Stimulated activated CD8-positive, alpha-beta memory T cell treated with anti-CD3 and anti-CD28 coated beads, Interleukin-15, amount 100 ng/mL, for 1 hour (primary cell): ENCODE measurements at places on chromosomes 3 and 15.

- DNase-seq: no peak
Measured at GRCh38 chr3:50155491-50155878, 361 bp downstream of the SEMA3F start.

DNA sequence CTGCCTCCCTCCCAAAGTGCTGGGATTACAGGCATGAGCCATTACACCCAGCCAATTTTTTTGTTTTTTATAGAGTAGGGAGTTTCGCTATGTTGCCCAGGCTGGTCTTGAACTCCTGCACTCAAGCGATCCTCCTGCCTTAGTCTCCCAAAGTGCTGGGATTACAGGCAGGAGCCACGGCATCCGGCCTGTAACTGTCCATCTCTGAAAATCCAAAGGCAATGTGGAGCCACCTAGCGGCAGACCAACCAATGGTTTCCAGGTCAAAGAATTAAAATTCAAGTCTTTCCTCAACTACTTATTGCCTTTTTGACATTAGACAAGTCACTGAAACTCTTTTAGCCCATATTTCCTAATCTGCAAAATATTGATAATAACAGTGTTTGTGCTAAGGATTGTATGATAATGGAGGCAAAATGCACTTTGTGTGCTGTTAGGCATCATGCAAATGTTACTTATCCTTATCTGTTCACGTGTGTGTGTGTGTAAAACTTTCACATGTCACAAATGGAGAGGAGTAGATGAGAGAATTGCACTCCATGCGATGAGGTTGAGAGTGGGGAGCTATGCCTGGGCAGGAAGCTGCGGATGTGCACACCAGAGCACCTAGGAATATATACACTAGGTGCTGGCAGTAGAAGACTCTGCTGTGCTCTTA lies 48.7 kb downstream of the COL8A1 start:
- no peak for DNase-seq

- DNase-seq: no peak
Measured at GRCh38 chr3:186361762-186362536, at the start of gene DGKG. TSS of gene DGKG (minus strand) at chr3:186362234. CDS start at chr3:186320459, 41,775 bp downstream.

GRCh38 chr3:195082811-195083210 lies 188.1 kb downstream of the XXYLT1 start:
- DNase-seq: no peak

DNA sequence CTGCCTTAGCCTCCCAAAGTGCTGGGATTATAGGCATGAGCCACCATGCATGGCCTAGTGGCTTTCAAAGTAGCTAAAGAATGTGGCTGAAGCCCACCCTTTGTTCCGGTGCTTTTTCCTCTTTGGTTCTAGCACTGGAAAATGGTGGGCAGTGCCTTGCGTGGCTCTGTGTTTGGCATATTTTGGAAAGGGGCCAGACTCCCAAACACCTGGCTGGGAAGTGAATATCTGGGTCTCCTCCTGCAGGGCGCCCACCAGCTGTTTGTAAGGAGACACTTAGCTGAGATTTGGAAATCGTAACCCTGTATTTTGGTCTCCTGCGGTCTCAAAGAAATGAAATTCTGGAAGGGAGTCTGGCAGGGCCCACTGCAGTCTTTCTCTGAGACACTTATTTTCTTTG lies 336.4 kb downstream of the IL20RB start:
- DNase-seq: no peak

DNA sequence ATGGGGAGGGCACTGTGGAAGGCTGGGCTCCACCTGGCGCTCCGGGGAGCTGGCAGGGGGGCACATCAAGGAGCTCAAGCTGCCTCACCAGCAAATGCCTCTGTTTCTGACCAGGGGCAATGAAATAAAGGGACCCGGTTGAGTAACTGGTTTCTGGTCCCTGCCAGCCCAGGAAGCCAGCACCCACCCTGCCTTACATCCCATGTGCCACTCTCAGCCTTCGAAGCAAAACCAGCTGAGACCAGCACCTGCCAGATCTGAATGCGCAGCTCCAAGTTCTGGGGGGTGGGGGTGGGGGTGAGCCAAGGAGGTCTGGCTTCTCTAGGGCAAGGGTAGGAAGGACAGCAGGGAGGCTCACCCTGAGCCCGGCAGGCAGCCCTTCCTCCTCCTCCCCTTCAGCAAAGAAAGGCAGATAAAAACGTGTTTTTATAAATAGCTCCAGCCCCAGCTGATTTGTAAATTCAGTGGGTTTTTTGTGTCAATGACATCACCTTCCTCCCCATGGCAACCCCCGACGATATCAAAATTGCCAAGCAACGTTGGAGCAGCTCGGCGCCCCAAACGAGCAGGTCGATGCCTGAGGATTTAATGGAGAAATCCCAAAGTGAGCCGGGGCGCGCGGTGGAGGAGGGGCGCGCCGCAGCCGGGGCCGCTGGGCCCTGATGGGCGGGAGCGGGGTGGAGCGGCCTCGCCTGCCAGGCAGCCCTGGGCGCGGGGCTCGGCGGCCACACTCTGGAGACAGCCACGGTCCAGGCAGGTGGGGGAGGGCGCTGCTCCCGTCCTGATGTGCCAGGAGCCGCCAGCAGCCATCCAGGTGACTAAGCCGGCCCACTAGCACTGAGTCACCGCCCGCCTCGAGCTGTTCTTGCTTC lies at the start of gene PAK6:
Gene PAK6 (plus strand): TSS at position 532 of the 872 bp plus-strand sequence. CDS start 25,723 bp downstream, outside the sequence.
- no peak for DNase-seq

GRCh38 chr3:52472239-52473000 lies 17.0 kb downstream of the NISCH start:
- DNase-seq: no peak

DNA sequence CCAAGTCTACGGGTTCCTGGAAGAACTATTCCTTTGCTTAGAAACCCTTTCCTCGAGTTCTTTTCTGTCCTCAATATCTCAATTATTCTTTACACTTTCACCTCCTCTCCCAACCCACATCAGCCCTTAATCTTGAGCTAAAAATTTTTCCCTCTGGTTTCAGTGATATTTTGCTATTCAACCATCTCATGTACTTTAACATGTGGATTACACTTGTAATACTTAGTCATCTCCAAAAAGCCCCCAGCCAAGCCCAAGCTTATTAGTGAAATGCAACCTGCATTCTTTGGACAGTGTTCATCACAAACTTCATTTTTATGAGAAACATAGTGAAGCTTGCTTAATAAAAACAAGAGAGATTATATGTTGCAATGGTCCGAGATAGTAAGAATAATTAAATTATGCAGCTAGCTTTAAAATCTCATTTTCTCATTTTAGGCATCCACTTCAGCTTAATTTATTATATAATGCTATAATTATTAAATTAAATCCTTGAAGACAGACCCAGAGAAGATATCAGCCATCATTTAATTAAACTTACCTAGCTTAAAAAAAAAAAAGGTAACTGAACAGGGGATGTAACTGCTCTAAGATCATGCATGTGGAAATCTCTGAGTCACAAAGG lies 534.5 kb upstream of the TBL1XR1 start:
- DNase-seq: no peak

GRCh38 chr15:81087066-81087465 lies 47.0 kb upstream of the CFAP161 start:
- no peak for DNase-seq

DNA sequence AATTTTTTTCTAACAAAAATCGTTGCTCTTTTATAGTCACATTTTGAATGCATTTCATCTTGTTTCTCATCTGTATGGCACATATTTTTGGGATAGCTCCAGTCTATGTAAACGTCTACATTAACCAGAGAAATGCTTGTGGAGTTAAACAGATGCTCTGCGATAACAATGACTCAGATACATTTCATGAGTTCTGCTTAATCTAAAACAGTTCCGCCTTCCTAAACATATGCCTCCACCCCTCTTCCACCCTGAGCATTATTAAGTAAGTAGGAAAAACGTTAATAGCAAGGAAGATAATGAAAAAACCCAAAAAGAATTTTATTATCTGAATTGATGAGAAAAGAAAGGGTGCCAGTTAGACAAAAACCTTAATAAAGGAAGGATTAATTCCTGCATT lies 396.1 kb downstream of the TUSC7 start:
- DNase-seq: no peak

- no peak for DNase-seq
Measured at GRCh38 chr3:4021162-4021561, 221.9 kb downstream of the LRRN1 start.

GRCh38 chr15:33234020-33234461 lies 39.5 kb upstream of the FMN1 start:
- no peak for DNase-seq

- DNase-seq: no peak
Measured at GRCh38 chr3:4734454-4734853, 241.3 kb downstream of the ITPR1 start.

- no peak for DNase-seq
Measured at GRCh38 chr3:34973586-34973985, 665.7 kb upstream of the ARPP21 start.

GRCh38 chr3:20575146-20575545 lies 389.1 kb upstream of the SGO1 start:
- no peak for DNase-seq

GRCh38 chr3:12139111-12139511 lies 19.6 kb downstream of the TIMP4 start:
- no peak for DNase-seq

GRCh38 chr15:90930861-90931574 lies 1.3 kb downstream of the HDDC3 start:
- no peak for DNase-seq

GRCh38 chr3:20136231-20136630 lies 49.8 kb downstream of the SGO1 start:
- no peak for DNase-seq

- DNase-seq: no peak
Measured at GRCh38 chr3:81170298-81170697, 591.1 kb downstream of the GBE1 start.

GRCh38 chr3:151467069-151467468 lies 6.2 kb upstream of the IGSF10 start:
- DNase-seq: no peak

DNA sequence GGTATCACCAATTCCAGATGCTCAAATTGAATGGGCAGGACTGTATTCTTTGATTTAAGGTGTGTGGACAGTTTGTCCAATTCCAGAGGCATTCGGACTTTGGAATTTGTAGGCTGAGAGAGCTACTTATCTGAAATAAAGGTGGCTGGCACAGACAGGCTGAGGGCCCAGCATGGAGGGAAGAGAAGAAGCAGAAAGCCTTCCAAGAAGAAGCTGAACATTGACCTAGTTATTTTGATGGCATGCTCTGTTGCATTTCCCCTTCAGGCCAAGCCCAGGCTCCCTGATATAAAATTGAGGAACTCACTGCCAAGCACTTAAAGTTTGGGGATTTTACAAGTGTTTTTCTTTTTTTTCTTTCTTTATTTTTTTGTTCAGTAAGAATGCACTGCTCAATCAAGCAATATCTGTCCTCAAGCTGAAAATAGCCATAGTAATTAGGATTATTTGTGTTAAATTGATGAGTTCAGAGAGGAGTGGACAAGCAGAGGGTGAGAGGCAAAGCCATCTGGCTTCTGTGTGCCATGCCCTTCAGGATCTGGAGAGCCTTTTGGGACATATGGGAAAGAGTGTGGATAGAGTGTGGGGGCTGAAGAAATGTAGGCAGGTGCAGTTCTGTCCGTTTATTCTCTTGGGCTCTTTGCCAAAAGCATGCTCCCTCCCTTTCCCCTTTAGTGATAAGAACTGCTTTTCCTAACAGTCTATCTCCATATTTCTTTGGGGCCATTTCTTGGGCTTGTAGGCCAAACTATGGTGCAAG lies 148.9 kb downstream of the OXSM start:
- no peak for DNase-seq

- no peak for DNase-seq
Measured at GRCh38 chr15:89144491-89144890, 56.2 kb downstream of the ABHD2 start.
